ENCODE measurements at places on chromosomes 6 and 20.

- no peak for DNase-seq
Measured at GRCh38 chr6:160950507-160950906, 41.1 kb upstream of the MAP3K4 start.

- no peak for DNase-seq
Measured at GRCh38 chr20:2911200-2911599, 37.9 kb downstream of the PTPRA start.

DNA sequence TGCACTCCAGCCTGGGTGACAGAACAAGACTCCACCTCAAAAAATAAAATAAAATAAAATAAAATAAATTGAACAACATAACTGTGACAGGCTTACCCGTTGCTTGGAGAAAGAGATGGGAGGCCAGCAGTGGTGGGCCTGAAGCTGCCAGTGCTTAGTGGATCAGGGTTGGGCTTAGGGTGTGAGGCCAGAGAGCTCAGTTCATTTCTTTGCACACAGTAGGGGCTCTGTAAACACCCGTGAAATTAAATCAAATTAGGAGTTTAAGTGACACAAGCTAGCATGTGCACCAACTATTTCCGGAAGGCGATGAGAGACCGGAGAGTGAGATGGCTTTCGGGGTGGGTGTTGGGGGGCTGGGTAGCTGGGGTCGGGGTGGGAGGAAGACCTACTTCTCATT is 25.8 kb upstream of the TTPAL start:
- DNase-seq = no peak

- DNase-seq = peak; percentile 40
Measured at GRCh38 chr6:134640975-134641429, 308.9 kb downstream of the ALDH8A1 start.

DNA sequence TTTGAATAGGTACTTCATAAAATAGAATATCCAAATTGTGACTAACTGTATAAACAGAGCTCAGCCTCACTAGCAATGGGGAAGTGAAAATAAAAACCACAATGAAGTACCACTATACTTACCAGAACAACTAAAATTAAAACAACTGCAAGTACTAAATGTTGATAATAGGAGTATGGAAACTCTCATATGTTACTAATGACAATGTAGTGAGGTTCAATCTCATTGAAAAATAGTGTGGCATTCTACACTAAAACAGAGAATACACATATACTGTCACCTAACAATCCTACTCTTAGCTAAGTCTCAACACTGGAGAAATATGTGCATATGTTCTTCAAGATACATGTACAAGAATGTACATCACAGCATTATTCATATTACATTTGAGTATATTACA is 132.0 kb upstream of the CARMIL1 start:
- no peak for DNase-seq

DNA sequence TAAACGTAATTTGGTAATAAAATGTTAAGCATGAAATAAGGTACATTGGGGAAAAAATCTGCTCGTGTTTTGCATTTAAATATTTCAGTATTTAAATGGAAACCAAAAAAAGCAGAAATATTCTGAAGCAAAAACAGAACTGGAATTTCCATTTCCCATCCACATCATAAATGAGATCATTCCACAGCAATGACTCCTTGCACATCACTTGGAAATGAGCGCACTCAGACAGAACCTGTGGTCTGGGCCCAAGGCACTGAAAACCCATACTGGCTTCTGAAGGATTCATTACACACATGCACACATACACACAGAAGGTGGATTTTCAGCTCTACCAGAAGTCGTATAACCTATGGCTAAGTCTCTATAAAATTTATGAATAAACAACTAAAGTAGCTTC is 174.8 kb downstream of the IBTK start:
- DNase-seq = no peak

DNA sequence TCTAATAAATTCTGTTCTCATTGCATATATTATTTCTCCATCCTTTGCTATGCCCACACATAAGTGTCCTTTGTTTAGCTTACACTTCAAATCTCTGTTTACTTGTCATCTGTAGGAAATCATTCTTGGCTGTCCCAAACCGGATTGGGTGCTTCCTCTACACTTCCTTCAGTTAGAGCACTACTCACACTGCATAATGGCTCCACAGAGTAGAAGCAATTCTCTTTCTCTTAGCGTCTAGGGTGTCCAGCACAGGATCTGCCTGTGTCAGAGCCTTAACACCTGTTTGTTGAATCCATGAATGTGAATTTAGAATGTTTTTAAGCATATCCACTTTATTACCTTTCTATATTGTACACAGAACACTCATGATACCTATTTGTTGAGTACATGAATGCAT is 87.0 kb upstream of the BMP2 start:
- no peak for DNase-seq

- no peak for DNase-seq
Measured at GRCh38 chr20:42336576-42336975, 718.4 kb upstream of the CHD6 start.

DNA sequence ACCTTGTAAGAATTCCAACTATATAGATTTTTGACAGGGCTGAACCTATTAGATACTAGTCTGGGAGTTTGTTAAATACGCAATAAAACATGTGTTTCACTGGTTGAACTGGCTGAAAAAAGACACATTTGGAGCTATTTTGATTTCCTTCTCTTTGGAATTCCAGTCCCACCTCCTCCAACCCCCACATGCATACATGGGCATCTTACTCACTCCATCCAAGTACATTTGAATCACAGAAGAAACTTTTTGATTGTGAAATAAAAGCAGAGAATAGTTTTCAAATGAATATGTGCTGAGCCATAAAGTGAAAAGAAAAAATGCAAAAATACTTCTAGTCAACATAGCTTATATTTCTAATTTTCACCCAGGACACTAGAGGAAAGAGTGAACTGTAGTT is 33.9 kb upstream of the STXBP5 start:
- no peak for DNase-seq

DNA sequence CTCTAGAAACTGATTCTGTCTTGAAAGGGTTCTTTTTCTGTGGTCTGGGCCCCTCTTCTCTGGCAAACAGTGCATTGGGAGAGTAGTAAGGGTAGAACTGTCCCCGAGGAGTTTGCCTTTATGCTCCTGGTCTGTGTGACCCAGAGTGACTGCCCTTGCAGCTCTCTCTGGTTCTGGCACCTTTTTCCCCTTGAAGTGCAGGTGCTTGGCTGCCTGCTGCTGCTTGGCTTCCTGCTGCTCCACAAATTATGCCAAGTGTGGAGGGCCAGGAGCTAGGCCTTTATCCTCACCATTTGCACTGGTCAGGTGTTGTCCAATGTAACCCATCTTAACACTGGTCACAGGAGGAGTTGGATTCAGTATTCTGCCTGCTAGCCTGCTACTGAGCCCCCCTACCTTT is 11.2 kb downstream of the KIZ start:
- DNase-seq = no peak

- no peak for DNase-seq
Measured at GRCh38 chr6:87716928-87717614, 15.0 kb upstream of the AKIRIN2 start.

DNA sequence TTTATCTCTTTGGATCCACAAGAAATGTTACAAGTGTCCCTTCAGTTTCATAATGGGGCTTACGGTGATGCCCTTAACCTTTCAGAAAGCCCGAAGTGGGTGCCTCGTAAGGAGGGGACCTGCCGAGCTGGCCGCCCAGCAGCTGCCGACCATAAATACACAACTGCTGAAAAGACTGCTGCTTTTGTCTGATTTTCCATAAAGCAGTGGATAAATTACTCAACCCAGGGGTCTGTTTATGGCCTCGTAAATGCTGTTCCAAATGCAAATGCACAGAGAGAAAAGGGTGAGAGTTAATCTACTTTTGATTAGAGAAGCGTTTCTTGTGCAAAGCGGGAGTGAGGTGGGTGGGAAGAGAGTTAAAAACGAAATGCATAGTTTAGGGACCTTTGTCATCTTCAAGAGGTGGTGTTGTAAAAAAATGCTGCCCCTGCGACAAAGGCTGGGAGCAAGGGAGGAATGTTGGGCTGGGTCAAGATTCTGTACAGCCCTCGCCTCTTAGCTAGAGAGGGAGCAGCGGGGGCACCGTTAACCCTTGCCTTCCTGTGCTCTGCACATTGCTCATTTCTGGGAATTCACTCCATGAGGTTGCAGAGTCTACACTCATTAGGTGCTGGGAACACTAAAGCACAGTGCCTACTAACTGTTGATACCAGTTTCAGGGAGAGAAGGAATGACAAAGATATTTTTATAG is 112.0 kb upstream of the MTHFD1L start:
- no peak for DNase-seq

- DNase-seq = peak; percentile 47
Measured at GRCh38 chr6:68634726-68635411, at the start of gene ADGRB3. ADGRB3 (plus strand) TSS chr6:68635282; CDS start chr6:68638676, 3,394 bp downstream.

DNA sequence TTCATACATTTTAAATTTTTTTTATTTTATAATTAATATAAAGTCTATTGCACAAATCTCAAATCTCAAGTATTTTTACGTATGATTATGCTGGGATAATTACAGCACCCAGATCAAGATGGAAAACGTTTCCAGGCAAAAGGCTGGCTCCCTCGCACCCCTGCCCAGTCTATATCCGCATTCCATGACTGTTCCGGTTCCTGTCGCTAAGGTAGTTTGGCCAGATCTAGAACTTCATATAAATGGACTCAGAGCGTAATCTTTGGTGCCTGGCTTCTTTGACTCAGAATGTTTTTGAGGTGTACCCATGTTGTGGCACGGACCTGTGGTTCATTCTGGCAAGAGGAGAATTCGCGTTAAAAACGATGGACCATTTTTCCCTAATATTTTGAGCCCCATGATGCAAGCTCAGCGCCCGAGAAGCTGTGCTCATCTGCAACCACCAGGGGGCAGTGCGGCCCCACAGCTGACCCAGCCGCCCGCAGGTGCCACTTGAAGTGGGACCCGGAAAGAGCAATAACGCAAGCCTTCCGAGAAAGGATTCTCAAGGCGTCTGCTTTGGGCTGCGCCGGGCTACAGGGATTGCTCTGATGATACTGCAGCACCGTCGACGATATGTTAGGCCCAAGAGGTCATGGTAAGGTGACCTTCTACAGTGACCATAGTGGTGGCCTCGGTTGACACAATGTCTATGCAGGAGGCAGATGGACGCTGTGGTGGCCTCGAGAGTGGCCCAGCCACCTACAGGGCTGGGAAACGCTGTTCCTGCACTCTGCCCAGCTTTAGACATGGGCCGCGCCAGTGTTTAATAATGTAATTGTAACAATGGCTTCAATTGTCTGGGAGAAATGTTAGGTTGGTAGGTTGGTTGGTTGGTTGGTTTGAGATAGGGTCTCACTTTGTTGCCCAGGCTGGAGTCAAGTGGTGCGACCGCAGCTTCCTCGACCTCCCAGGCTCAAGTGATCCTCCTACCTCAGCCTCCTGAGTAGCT is 160.1 kb downstream of the ZMYND8 start:
- peak; percentile 77 for DNase-seq

DNA sequence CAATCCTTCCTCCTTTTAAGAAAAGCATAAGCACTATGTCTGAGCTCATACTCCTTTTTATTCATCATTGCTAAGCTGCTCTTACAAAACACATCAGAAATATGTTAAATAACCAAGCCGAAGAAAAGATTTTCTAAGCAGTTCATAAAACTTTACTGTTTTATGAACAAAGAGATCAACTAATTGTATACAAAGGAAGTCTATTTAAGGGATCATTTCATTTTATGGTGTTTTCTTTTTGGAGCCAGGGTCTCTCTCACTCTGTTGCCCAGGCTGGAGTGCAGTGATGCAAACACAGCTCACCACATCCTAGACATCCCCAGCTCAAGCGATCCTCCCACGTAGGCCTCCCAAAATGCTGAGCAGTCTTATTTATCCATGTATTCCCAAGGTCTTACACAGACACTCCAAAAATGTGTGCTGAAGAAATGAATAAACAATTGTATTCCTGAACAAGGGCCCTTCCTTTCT is 9.3 kb downstream of the NUDT3 start:
- DNase-seq = no peak

- DNase-seq = peak; percentile 0
Measured at GRCh38 chr6:102736941-102737368, 1343.4 kb downstream of the GRIK2 start.

DNA sequence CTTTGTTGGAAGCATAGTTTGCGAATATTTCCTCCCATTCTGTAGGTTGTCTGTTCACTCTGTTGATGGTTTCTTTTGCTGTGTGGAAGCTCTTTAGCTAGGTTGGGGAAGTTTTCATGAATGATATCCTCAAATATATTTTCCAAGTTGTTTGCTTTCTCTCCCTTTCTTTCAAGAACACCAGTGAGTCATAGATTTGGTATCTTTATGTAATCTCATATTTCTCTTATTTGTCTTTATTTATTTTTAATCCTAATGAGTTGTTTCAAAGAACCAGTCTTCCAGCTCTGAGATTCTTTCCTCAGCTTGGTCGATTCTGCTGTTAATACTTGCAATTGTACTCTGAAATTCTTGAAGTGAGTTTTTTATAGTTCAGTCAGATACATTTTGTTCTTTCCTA is 628.0 kb upstream of the ID4 start:
- DNase-seq = no peak

- DNase-seq = no peak
Measured at GRCh38 chr20:5969940-5970339, 19.5 kb downstream of the MCM8 start.

GRCh38 chr20:37279820-37280219 is 9.6 kb upstream of the MANBAL start:
- no peak for DNase-seq

- no peak for DNase-seq
Measured at GRCh38 chr20:45070932-45071632, 29.8 kb downstream of the KCNS1 start.

DNA sequence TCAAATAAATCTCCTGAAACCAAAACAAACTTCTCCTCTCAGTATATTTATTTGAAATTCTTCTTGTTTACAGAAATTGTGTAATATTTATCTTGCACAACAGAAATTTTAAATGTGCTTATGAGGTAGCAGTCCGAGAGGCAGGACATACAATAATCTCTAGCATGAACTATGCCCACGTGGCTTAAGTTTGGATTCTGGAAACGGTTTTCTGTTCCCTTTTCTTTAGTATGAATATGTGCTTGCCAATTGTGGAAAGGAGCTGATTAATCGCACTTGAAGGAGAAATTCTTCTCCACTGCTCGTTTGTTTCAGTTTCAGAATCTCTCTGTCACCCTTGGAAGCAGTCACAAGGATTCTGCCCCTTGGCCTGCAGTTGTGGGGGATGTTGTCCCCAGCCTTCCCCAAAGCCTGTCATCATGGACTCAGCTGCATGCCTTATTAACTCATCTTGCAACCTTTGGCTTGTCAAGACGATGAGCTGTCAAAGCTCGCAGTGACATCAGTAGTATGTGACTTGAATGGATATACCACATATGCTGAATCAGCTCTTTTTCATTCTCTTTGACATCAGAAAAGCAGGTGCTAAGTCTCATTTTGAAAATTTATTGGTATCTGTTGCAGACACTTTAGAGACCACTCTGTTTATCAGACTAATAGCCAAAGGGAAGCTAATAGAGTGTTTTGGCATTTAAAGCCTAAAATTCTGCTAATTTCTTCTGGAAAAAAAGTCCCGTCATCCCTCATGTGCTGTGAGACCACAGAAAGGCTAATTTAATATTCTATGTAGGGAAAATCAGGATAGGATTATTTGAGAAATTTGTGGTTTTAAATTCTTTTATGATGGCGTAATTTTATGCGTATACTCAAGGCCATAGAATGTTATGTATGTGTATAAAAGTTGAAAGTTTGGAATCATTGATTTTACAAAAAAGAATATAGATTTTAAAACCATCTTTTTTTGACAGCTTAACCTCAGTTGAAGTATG is 186.8 kb downstream of the ARID1B start:
- DNase-seq = no peak

Measured in H54 (cell line).